ENCODE measurements at places on chromosomes 3 and 15.
A peak's percentile ranks its signal among the peaks of the same experiment; 100 is the strongest.

DNA sequence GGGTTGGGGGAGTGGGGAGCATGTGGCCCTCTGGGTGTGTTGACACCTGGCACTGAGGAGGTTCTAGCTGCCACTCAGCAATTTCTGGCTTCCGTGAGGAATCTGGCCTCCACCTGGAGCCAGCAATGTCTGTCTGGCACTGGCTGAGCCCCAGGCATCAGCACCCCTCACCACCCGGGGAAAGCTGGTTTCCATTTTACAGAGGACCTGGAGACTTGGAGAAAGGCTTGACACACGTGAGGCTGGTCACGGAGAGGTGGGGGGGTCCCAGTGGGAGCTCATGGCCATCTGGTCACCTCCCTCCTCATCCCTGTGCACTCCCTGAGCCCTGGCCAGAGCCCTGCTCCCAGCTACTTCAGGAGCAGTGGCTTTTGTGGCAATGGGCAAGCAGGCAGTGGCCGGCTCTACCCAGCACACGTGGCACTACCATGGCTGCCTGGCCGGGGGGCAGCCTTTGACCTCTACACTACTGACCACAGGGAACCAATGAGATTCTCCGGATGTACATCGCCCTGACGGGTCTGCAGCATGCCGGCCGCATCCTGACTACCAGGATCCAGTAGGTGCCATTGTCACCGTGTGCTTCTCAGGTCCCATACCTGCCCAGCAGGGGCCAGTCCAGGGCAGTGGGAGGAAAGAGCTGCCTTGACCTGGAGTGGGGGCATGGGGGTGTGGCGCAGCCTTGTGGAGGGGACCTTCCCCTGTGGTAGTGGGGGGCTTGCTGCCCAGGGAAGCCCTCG lies 28.5 kb downstream of the ACAD9 start:
- no peak for DNase-seq

GRCh38 chr3:12188681-12189287 lies 30.1 kb upstream of the TIMP4 start:
- no peak for DNase-seq

GRCh38 chr3:172249039-172249438 lies 199.2 kb downstream of the GHSR start:
- DNase-seq: peak; percentile 81

DNA sequence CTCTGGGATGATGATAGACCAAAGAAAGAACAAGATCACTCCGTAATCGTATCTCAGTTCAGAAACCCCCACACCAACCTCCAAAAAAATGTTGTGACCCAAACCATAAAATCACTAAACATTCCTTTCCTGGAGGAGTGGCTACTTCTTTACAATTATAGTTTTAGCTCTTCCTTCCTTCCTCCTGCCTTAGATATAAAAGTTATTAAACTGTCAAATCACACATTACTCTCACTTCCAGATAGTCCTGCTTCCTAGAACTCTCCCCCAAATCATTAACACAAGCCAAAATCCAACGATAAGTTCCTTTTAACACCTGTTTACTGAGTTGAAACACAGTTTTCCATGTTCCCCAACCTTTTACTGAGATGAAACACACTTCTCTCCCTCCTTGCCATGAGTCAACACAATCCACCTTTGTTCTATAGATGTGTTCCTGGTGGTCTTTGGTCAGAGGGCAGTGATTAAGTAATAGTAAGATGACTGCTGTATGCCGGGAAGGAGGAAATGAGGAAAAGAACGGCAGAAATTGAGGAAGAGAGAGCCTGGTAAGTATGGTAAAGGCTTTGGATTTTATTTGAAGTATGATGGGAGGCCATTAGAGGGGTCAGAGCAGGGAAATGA lies 8.3 kb upstream of the CRYGS start:
- DNase-seq: no peak

- no peak for DNase-seq
Observed at GRCh38 chr15:57582090-57582489, 9.6 kb upstream of the MYZAP start.

GRCh38 chr3:47912006-47912504 lies 104.2 kb downstream of the MAP4 start:
- peak; percentile 51 for DNase-seq

- DNase-seq: peak; percentile 30
Observed at GRCh38 chr3:113495035-113495434, 19.9 kb downstream of the SPICE1 start.
